Activated naive CD4-positive, alpha-beta T cell treated with Interleukin-2 at 50 U/mL for 16 hours (primary cell): ENCODE measurements at places on chromosomes 1 and 21.

GRCh38 chr1:173853074-173853473 is 14.7 kb downstream of the GAS5 start:
- DNase-seq, result no peak

DNA sequence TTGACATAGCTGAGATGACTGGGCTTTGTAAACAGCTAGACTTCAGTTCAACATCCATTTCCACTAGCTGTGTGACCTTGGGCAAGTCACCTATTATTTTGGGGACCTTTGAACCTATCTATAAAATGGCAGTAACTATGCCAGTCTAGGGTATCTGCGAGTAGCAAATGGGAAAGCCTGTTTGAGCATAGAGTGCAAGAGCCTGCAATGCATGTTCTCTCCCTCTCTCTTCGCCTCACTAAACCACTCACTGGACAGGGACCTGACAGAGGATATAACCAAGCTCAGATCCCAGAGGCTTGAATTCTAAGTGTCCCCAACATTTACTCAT is 39.7 kb downstream of the DPT start:
- DNase-seq, result no peak

DNA sequence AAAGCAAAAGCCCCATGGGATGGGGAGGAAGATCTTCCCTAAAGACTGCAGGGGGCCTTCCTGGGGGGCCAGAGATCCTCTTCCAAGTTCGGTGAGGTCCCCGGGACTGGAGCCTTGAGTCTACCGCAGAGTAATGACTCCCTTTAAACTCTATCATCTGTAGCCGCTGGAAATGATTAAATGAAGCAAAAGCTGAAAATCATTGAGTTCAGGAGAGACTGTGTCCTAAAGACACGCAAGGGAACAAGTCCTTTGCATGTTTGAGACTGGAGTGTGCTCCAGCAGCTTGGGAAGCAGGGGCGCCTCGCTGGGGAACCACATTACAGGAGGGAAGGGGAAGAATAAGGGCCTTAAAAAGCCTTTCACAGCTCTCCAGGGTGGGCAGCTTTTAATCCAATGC is 70.2 kb downstream of the WDR4 start:
- no peak for DNase-seq

DNA sequence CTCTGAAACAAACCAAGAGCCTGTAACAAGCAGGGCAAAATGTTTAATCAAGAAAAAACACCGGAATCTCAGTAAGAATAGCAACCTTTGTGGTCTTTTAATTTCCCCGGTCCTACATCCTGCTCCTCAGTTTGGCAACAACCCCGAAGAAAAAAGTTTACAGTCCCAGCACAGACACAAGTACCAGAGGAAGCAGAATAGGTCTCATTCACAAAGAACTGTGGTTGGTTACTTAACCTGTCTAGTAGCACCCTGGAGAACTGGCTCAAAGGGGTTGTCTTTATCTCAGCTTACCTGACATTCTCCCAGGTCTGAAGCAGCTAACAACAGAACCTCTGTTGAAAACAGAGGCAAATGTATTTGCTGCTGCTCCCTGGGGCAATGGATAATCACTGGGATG is 399.3 kb downstream of the AJAP1 start:
- no peak for DNase-seq

DNA sequence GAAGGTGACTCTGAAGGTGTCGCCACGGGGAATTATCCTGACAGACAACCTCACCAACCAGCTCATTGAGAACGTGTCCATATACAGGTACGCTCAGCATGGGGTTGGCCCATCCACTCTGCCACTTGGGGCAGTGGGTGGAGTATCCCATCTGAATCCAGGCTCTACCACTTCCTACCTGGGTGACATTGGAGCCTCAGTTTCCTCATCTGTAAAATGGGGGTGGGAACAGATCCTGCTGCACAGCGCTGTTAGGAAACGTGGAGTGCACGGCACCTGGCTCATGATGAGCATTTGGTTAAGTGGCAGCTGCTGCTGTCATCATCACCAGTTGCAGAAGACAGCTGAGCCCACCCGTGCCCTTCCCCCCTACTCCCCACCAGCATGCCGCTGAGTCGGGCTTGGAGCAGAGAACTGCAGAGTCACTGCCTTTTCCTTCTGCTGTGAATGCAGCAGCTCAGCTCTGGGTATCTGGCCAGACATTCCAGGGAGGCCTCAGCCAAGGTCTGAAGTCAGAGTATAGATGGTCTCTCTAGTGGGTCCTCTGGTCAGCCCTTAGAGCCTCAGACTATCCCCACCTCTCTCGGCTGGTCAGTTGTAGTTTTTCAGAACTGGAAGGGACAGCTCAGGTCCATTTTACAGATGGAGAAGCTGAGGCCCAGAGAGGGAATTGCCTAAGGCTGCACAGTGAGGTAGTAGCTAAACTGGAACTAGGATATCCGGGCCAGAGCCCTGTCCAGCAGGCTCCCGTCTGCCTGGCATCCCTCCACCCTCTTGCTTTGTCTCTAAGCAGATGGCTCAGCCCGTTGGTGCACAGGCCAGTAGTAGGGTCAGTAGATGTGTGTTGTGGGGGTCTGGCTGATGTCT is 11.7 kb downstream of the LDLRAP1 start:
- no peak for DNase-seq

DNA sequence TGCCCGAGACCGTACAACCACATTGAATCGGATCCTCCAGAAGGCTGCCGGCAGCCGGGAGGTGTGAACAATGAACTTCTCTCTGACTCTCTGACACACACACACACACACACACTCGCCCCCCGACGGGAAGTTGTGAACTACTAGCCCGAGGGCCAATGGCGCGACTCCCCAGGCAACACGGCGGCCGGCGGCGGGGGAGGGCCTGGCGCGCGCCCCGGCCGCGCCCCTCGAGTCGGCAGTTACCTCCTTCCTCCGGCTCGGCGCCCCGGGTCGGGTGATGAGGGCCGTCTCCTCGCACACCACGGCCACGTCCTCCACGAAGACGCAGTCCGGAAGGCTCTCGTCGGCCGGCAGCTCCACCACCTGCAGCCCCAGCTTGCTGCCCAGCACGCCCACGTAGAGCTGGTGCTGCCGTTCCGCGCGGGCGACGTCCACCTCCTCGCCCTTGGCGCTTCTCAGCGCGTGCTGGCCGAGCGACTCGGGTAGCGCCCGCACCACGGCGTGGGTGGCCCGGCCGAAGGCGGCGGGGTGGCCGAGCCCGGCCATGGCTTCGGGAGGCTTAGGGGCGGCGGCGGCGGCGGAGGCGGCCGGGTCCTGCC is 361 bp downstream of the DDAH1 start:
- DNase-seq, result peak; percentile 17

DNA sequence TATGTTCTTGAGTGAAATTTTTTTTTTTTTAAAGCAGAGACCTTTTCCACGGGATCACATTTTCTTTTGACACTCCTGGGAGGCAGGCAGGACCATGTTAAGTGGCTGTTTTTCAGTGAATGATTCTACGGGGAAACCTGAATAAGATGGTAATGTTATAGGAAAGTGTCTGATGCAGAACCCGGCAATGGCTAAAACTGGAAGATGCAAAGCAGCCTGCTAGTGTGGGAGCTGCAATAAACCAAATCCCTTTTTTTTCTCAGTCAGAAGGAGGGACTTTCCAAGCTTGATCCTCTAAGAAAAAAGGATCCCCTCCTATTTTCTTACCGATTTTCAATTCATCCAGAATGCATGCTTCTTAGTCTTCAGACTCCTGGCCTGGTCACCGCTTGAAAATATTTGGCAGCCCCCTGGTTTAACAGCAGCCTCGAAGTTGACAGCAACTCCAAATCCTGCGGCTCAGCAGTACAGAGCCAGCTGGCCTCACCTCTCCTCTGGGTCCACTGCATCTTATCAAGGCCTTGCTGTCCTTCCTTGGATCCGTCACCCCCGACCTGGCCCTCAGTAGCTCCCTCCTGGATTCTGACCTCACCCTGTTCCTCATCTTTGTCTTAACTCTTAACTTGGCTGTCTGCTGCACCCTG is 5.6 kb downstream of the MX2 start:
- no peak for DNase-seq

GRCh38 chr1:167219194-167219593 is 1.5 kb upstream of the POU2F1 start:
- DNase-seq, result no peak

DNA sequence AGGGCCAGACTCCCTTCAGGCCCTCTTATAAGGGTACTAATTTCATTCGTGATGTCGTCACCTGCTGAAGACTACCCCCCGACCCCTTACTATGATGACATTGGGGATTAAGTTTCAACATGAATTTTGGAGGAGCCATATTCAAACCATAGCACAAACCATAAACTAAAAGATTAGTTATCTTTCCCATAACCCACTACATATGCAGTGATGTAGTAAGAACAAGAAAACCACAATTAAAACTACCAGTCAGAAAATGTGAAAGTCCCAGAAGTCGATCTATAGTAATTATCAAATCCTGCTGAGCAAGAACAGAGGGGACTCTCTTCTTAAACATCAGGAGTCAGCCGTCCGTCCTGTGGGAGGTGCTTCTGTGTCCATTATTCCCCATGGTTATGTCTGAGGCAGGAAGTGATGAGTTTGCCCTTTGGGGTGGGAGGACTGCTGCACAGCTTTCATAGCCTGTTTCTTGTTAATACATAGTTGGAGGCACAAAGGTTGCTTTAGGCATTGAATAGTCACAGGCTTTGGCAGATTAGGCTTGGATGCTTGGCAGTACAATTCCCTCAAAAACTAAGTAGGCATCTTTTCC is 35.9 kb upstream of the PTGFRN start:
- DNase-seq, result peak; percentile 22

- DNase-seq, result no peak
Measured at GRCh38 chr21:33412832-33413519, 9.8 kb downstream of the IFNGR2 start.

DNA sequence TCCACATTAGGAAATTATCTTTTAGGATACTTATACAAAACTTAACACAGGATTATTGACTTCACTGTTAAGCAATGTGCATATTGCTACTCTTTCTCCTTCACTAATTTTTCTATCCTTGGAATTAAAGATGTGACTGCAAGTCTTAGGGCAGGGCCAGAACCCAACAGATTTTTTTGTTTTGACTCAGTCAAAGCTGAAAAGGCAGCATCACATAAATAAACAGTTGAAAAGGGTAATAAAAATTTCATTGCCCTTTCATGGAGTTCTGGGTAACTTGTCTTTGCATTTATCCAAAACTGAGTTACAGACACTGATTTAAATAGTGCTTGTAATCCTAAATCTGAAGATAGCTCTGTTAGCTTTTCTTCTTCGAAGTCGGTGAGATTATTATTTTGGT is 1.9 kb upstream of the TMEM35B start:
- DNase-seq, result no peak

DNA sequence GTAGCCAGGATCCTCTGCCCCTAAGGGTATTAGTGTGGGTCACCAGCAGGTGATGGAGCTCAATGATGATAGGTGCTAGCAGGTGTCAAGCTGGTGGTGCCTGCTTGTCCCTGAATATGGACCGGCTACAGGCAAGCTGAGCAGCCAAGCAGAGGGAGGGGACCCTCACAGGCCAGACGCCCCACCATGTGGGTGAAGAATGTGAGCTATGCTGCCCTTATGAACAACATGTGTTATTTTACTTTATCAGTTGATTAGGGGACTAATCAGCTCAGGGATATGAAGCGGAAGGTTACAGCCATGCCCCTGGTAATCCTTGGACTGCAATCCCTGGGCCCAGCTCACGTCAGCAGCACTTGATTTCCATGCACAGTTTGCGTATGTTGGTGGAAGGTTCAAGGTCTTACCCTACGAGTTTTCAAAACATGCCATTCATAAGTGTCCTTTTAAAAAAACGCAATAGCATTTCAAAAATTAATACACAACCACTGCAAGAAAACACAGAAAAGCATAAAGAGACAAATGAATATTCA is 106.0 kb downstream of the CDC7 start:
- DNase-seq, result no peak

- peak; percentile 50 for DNase-seq
Measured at GRCh38 chr1:209751627-209752231, 4.1 kb upstream of the TRAF3IP3 start.

GRCh38 chr1:39722495-39722894 is 16.2 kb upstream of the PPIE start:
- DNase-seq, result no peak

GRCh38 chr1:186390925-186391324 is 15.3 kb downstream of the ODR4 start:
- no peak for DNase-seq

DNA sequence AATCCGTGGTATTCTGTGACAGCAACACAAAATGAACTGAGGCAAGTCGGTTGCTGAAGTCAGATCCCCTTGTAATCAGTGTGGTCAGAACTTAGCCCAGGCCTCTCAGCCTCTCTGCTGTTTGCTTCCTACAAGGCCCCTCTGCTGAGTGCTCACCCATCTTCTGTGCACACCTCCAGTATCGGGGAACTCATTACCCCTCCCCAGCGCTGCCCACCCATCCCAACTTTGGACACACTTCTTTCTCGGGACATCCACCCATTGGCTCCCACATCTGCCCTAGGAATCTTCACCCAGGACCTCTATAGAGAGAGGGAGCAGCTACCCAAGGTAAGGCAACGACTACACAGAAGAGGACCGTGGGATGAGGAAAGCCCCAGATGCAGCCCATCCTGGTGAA is 217.5 kb downstream of the MATN1 start:
- DNase-seq, result no peak
